ENCODE measurements at places on chromosomes 6 and 20. TPM values are rescaled to one million over a fixed set of nuclear protein-coding genes. Genes with fewer than 3 reads are reported as not detected.
A peak's percentile ranks its signal among the peaks of the same experiment; 100 is the strongest.

DNA sequence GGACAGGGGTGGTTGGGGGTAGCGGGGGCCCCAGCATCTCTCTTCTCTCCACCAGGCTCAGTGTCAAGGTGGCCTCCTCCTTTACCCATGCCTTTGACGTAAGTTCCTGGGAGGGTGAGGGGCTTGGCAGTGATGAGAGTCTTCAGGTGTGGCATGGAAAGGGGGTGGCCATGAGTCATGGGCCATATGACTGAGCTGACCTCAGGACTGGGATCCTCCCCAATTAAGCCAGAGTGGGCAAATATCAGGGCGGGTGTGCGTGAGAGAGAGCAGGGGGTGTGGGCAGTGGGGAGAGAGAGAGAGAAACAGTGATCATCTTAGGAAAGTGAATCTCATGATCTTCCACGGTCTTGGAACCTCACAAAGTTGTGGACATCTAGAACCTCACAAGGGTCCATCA lies 8.2 kb upstream of the BPIFB4 start:
- DNase-seq = no peak

- no peak for DNase-seq
These were observed 154.4 kb downstream of the BMP2 start for GRCh38 chr20:6921717-6922386.

MEP1A gene
- not detected for polyA plus RNA-seq

GRCh38 chr6:109397020-109397419 lies 14.8 kb upstream of the CD164 start:
- peak; percentile 27 for DNase-seq

DNA sequence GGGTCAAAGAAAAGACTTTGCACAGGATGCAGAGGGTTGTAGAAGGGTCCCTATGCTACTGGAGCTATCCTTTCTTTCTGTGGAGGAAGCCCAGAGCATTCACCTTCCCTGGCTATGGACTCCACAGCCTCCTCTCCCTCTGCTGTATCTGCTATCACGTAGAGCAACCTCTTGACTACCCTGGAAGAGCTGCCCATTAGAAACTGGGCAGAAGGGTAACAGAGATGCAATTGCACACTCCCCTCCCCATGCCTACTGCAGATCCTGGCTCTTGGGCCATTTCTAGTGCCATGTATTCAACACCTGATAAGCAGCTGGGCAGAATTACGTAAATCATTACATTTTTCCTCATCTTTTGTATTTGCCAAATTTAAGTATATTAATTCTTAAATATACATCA lies 3.1 kb downstream of the KLHL31 start:
- DNase-seq = no peak

GRCh38 chr20:9412309-9412708 lies 102.1 kb upstream of the LAMP5 start:
- no peak for DNase-seq

DNA sequence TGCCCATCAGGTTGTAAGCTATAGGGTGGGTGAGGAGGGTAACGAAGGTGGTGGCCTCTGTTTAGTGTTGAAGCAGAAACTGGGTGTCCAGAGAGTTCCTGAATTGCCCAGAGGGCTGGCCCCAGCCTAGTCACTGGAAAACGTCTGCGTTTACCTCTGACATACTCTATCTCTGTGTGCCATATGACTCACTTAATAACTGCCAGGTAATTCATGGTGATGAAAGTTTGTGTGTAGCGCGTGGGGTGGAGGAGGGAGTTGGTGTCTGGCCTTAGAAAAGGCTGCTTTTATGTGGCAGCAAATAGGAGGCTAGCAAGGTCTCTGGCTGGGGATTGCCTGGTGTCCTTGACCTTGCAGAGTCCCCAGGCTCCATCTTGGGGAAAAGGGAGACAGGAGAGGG lies 47.3 kb downstream of the SLC35D3 start:
- DNase-seq = no peak

GRCh38 chr6:10310330-10310653 lies 104.6 kb downstream of the TFAP2A start:
- no peak for DNase-seq

- DNase-seq = no peak
These were observed 250.1 kb downstream of the TBX18 start for GRCh38 chr6:84514089-84514971.

DNA sequence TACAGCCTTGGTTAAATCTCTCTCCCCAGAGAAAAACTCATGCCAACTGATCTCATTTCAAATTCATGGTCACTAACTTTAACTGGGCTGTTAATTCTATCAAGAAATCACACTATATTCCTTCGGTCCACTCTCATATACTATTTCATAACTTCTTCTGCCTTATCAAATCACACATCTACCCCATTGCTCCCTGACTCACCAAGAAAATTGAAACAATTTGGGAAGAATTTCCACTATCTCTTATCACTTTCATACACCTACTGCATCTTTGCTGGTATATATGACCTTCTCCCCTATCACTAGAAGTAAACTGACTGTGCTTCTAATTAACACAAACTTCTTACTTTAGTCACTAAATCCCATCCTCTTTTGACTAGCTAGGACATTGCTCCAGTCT lies 102.3 kb downstream of the FILIP1 start:
- no peak for DNase-seq

GRCh38 chr6:115272311-115272710 lies 788.4 kb downstream of the FRK start:
- DNase-seq = no peak

PSMB9 gene
- 2.5 TPM for polyA plus RNA-seq

GRCh38 chr6:148303616-148304015 lies 39.0 kb upstream of the SASH1 start:
- DNase-seq = no peak

- no peak for DNase-seq
These were observed 52.0 kb downstream of the PRND start for GRCh38 chr20:4773736-4774135.

DNA sequence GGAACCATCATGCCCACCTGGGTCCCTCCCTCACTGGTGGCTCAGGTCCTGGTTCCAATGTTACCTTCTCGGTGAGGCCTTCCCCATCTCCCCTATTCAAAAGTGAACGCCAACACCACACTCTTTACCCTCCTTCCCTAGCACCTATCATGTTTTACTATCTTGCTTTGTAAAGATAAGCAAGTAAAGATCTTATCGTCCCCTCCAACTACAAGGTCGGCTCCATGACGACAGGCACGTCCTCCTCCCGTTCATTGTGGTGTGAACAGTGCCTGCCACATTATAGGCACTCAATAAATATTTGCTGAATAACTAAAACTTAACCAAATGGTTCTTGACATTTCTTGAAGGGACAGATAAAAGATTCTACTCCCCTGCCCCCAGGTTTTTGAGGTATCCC lies 147.1 kb downstream of the PREX1 start:
- DNase-seq = no peak

TAF8 gene
- 60.3 TPM for polyA plus RNA-seq

GRCh38 chr6:112253498-112253840 lies 898 bp downstream of the LAMA4 start:
- no peak for DNase-seq

WFDC12 gene
- polyA plus RNA-seq = not detected

DNA sequence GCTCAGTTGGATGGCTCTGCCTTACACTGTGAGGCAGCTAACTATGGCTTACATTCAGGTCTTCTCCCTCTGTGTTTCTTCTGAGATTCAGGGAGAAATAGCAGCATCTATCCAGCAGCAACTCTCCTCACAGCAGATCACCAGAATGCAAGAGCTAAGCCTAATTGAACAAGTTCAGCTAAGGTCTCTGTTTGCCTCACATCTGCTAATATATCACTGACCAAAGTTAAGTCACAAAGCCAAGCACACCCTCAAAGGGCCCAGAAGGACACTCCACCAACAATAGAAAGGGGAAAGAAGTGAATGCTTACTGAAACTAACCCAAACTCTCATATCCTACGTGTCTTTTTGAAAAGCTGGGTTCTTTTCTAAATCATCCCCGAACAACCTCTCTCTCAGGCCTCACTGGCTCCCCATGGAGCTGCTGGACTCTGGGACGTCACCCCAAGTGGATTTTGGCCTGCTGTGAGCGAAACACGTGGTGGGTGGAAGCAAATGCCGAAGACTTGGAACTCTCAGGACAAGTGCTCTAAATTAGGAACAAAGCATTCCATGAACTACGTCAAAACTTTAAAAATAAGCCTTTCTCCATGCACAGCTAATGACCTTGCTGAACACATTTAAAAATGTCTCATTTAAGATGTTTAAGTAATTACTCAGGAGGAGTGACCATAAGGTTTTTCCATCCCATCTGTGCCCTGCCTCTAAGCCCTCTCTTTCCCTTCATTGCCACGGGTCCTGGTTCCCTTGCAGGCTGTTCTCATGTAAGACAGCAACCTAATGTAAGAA lies 167.5 kb upstream of the PLCB4 start:
- DNase-seq = no peak

CST1 gene
- not detected for polyA plus RNA-seq

OR2H1 gene
- polyA plus RNA-seq = not detected

GRCh38 chr6:165961233-165961632 lies 206.4 kb downstream of the TBXT start:
- DNase-seq = no peak

- DNase-seq = no peak
These were observed 748.2 kb upstream of the NRSN1 start for GRCh38 chr6:23377830-23378229.

LTB gene
- 0.07 TPM for polyA plus RNA-seq

- DNase-seq = peak; percentile 85
These were observed 1.9 kb upstream of the ELOVL4 start for GRCh38 chr6:79949233-79949632.

VNN1 gene
- polyA plus RNA-seq = not detected

- DNase-seq = peak; percentile 46
These were observed 38.6 kb downstream of the OVOL2 start for GRCh38 chr20:18019068-18019467.

SIM1 gene
- not detected for polyA plus RNA-seq

- no peak for DNase-seq
These were observed 398.0 kb downstream of the PLCB1 start for GRCh38 chr20:8530022-8530421.

PPP2R5D gene
- 36.6 TPM for polyA plus RNA-seq

- DNase-seq = no peak
These were observed 52.3 kb downstream of the PLEKHG1 start for GRCh38 chr6:150651808-150652470.

TPX2 gene
- 101 TPM for polyA plus RNA-seq

DNA sequence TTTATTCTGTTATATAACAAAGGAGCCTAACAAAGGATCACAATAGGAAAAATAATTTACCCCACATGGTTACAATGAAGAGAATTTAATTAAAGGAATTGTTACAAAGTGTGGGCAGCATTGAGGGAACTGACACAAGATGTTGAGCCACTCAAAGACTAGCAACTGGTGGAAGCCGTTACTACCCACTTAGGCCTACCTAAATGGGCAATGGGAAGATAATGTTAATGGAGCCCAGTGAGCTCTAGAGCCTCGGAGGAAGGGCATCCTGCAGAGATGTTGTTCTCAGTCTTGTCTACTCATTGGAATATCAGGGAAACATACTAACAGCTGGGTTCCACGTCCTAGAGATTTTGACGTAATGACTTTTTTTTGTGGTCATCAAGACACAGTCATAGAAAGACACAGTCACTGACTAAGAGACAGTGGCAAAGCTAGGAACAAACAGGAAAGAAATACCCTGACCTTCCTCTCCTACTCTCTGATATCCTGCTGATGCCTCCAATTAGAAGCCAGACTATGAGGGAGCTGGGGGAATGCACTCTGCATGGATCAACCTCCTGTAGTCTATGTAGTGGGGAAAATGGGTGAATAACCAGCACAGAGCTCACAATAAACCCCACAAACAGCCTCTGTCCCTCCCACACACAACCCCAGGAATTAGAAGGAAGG lies 523.8 kb upstream of the FLRT3 start:
- DNase-seq = no peak

DNA sequence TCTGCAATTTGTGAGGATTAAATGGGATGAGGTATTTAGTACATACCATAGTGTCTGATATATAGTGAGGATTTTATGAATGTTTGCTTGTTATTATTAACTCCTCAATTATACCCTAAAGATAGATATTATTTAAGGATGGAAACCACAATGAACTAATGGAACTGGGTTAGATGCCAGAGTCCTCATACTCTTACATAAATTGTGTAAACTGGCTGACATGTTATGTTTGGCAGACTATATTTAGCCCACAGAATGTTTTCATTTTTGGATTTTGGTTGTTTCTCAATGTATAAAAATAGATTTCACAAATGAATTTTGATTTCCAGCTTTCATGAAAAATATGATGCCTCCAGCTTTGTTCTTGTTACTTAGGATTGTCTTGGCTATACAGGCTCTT lies 37.6 kb downstream of the HTR1B start:
- DNase-seq = no peak

- no peak for DNase-seq
These were observed 109.2 kb upstream of the MCHR2 start for GRCh38 chr6:100103194-100103593.

- no peak for DNase-seq
These were observed 13.0 kb upstream of the PFDN4 start for GRCh38 chr20:54194724-54195438.

GRCh38 chr20:14051454-14051853 lies 56.1 kb downstream of the MACROD2 start:
- no peak for DNase-seq

DNA sequence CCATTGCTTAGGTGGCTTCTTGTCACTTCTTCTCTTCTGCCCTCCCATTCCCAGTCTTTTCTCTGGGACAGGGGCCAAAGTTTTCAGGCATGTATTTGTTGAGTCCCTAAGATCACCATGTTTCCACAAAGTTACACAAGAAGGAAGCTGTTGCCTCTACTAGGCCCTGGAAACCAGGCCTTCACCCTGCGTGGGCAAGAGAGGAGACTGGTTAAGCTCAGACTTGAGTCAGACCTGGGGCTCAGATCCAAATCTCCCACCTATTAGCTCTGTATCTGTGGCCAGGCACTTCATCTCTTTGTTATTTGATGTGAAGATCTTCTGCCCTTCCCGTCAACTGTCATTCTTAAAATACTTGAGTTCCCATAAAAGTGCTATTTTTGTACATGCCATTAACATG lies 154.6 kb downstream of the SASH1 start:
- DNase-seq = no peak

OR12D3 gene
- not detected for polyA plus RNA-seq

DNA sequence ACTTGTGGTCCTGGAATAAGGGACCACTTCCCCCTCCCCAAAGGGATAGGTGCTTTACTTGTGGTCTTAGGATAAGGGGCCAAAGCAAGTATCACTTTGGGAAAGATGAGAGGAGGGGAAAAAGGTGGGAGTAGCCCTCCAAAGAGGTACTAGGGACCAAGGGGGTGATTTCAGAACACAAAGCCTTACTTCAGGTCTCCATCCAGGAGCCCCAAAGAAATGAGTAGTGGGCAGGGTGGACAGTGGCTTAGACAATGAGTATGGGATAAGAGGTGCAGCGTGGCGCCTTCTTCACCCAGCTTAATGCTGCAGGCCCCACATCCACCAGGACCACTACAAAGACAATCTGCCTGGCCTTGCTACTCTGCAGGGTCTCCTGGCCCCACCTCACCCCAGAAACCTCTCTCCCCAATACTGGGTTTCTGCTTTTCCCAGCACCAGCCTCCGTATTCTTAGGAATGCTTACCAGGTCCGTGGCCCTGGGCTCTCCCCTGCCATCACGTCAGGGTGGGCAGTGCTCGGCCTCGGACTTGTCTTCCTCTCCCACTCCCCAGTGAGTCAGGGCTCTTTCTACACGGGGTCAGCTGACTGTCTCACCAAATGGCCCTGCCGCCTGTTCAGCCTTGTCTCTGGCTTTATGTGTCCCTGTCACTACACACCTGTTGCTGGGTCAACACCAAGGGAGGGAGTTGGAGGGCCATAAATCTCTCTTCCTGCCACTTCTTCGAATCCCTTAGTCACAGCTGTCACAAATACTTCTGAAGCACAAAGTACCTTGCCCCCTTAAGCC lies 3.1 kb downstream of the NNAT start:
- peak; percentile 27 for DNase-seq
